ENCODE measurements at places on chromosomes 2 and 18.

DNA sequence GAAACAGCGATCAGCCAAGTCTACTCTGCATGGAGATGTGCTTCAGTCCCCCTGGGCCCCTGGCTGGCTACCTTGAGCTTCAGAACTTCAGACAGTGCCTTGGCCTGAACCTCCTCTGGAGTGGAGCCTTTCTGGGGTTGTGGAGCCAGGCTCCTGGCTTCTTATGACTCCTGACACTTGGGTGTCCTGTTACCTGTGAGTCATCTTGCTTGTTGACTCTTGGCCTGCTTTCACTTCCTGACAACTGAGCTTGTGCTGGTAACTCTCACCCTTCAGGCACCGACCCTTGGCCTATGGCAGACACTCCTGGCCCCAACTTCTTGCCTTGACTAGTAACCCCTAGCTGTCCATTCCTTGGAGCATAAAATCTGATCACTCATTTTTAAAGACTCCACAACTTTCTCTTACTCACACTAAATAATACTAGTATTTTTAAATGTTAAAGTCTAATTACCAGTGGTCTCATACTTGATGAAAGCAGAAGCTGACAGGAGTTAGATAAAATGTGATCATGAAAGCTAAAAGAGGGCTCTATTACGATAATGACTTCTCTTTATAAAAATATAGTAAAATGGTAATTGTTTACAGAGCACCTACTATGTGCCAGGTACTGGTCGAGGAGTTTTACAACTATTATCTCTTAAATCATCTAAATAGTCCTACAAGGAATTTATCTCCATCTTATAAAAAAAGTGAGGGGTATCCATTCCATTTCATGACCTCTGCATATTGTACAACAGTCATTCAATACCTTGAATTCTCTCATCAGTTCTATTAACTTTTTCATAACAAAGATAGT, 46.3 kb upstream of the VIT start:
- no peak for DNase-seq

DNA sequence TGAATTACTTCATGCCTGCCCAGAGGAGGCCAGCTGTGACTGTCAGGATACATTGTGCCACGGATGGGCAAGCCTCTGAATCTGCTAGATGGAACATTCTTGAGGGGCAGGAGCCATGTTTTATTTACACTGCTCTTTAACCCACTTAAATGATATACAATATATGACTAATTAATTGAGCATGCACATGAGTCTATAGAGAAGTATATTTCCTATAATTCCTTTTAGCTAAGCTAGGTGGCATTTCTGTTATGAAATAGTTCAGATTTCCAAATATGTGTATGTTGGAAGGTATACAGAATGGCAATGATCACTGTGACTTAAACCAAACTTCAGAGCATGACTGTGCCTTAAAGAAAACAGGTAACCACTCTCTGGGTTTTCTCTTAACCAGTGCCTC, 131.7 kb downstream of the RAB3GAP1 start:
- DNase-seq: no peak

DNA sequence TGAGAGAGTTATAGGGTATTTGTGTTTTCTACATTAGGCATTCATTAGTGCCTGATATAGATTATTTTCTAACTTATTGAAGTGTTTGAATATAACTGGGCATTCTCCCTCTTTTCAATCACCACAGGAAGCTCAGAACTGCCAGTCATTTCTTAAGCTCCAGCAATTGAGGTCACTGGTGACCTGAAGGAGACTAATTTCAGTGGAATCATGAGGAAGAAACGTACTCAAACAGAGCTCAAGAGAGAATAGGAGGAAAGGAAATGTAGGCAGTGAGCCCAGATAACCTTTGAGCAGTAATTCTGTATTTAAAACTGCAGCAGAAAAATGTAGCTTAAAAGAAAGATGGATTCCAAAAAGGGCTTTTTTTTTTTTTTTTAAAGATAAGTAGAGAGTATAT, 1035.5 kb downstream of the SOCS6 start:
- DNase-seq: no peak

DNA sequence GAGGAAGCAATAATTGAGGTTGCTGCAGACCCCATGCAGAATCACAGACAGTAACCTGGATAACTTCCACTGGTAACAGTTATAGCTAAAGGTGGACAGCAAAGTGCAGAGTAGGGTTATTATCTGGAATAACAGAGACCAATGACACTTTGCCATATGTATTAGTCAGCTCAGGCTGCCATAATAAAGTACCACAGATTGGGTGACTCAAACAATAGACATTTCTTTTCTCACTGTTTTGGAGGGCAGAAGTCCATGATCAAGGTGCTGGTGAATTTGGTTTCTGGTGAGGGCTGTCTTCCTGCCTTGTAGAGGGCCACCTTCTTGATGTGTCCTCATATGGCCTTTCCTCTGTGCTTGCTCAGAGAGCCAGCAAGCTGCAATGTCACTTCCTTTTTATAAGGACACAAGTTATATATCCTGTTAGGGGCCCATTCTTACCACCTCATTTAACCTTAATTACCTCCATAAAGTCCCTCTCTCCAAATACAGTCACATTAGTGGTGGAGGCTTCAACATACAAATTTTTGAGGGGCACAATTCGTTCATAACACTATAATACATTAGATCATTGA, 191.0 kb upstream of the LRP1B start:
- DNase-seq: no peak

GRCh38 chr2:29749041-29749440, 172.3 kb downstream of the ALK start:
- DNase-seq: no peak

DNA sequence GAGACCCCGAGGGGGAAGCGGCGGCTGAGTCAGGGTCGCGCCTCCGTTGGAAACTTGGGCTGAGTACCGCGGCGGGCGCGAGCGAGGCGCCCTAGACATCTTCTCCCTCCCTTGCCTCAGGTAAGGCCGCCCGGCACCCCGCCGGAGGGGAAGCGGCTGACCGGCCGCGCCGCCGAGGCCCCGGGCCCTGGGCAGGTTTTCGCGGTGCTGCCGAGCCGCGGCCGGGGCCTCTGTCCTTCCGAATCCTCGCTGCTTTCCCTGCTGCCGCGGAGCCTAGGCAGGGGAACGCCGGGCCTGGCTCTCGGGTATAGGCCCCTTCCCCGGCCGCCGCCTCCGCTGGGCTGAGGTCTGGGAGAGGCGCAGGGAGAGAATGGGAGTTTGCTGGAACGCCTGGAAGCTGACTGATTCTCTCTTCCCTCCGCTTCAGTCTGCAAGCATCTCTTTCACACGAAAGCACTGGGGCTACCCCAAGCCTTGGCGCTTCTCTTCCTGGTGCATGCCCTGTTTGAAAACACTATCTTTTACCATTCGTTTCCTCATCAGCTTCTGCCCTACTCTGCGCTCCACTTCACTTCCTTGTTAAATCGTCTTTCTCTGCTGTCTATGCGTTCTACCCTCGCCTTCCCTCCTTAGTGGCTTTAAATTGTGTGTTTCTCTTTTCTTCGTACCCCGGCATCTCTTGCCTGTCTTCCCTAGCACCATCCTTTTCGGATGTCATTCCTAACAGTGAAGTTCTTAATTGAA, 652 bp downstream of the PPM1B start:
- peak; percentile 36 for DNase-seq

- no peak for DNase-seq
Observed at GRCh38 chr2:225017098-225017685, 25.1 kb downstream of the DOCK10 start.
